ENCODE measurements at places on chromosomes 1 and 21.
A peak's percentile ranks its signal among the peaks of the same experiment; 100 is the strongest.

GRCh38 chr1:24443241-24443656 is 27.6 kb downstream of the NIPAL3 start:
- no peak for DNase-seq

GRCh38 chr1:25987951-25988350 is 9.9 kb downstream of the PAFAH2 start:
- no peak for DNase-seq

GRCh38 chr1:8040586-8040985 is 14.5 kb upstream of the ERRFI1 start:
- DNase-seq: no peak

GRCh38 chr1:29305943-29306342 is 69.6 kb downstream of the PTPRU start:
- no peak for DNase-seq

- no peak for DNase-seq
These were observed 23.4 kb downstream of the DMRTB1 start for GRCh38 chr1:53482441-53483153.

DNA sequence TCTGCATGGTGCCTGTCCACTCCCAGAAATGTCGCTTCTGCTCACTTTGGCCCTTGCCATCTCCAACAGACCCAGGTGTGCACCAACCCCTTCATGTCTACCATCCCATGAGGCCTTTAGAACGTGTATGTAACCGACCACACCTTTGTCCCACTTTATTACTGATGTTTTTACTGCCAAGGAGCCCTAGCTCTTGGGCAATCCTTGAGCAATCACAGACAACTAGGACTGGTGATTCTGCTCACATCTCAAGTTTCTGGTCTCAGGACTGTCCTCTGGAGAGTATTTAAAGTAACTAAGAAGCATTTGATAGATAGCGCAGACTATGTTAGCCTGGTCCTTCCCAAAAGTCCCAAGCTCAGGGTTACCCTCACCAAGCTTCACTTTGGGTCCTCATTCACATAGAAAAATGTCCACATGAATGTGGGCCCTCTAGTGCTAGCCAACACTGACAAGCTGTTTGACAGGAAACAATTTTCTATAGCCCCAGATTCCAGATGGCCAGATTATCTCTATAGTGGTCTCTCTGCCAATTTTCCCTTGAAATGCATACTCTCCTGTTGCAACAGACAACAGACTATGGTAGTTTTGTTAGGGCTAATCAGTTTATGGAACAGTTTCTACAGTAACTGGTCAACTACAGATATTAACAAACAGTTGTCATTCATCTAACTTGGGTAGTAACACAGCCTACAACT is 6.9 kb upstream of the TMEM81 start:
- DNase-seq: no peak

DNA sequence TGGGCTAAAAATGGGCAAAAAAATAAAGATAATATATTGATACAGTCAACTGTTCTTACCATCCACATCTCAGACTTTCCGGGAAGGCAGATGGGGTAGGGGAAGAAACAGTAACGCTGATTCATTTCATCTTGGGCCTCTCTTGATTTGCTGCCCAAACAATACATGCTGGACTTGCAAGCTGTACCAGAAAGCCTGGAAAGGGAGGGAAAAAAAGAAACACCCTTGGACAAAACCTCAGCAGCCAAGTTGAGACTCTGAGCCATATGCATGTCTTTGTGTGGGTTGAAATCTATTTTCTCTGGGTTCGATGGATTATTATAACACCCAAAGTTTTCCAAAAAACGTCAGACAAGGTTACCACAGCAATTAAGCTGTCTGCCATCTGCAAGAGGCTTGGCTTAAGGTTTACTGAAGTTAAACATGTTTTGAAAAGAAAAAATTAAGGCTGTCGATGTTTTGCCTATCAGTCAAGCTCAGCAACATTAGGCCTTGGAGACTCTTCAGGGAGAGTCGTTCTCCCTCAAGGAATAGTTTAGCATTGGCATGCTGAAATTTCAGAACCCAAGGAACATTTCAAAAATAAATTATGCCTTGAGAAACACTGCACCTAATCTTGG is 71.2 kb downstream of the PSMG1 start:
- no peak for DNase-seq

DNA sequence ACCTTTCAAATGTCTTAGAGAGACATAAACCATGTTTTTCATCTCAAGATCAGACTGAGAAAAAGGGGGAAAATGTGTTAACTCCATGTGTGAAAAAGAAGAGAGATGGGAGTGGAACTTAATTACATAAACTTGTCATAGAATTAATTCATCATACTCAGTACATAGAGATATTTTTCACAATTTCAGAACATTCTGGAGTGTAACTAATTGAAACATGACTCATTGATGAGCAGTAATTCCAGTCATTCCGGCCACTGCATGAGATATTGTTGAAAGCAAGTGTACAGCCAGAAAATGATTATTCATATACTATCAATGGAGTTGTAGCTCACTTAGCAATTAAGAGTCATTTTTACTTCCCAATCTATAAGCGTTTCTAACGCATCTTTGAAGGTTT is 739.3 kb downstream of the LTN1 start:
- DNase-seq: no peak

DNA sequence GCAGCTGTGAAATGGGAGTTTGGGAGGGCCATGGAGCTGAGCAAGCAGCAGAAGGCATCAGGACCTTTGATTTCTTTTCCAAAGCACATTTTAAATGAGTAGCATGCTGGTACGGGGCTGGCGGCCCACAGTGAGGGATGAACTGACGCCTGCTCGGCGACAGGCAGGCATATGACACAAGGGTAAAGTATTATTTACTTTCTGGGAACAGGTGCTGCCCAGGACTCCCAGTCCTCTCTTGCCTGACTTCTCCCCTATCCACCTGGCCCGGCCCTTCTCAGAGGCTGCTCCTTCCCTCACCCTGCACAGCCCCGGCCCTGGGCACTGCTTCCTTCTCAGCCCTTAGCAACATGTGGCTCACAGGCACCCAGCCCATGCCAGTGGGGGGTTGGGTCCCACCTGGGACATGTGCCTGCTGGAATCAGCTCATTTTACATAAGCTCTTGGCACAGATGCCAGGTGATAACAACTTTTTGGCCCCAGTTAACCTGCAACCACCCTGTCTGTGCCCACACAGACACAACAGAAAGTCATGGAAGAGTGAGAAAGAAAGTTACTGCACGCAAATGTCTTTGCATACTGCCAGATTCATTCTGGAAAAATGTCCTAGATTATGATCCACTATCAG is 112.3 kb upstream of the GADD45A start:
- DNase-seq: no peak

GRCh38 chr1:169550294-169550693 is 36.0 kb downstream of the F5 start:
- DNase-seq: peak; percentile 56

All from CD4-positive, alpha-beta T cell treated with Interleukin-1 beta for 1 hour (primary cell).